Fibroblast of skin of back (primary cell): ENCODE measurements at places on chromosomes 7 and 10.

DNA sequence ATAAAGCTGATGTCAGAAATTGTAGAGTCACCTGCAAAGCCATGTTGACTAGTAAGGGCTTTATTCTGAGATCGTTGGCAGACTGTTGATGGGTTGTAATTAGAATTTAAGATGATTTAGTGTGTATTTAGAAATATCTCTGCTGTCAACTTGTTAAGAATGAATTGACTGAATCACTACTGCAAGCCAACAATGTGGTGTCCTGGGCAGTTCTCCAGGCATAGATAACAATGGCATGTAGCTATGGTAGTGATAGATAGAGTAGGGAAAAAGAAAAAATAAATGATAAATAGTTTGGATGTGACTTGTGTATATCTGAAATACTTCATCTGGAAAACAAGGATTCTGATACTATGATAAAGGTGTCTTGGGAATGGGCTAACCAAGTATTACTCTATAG, 640.2 kb downstream of the ARL4A start:
- peak; percentile 13 for DNase-seq

- no peak for DNase-seq
These were observed 39.5 kb downstream of the GALNT17 start for GRCh38 chr7:71171476-71171875.

DNA sequence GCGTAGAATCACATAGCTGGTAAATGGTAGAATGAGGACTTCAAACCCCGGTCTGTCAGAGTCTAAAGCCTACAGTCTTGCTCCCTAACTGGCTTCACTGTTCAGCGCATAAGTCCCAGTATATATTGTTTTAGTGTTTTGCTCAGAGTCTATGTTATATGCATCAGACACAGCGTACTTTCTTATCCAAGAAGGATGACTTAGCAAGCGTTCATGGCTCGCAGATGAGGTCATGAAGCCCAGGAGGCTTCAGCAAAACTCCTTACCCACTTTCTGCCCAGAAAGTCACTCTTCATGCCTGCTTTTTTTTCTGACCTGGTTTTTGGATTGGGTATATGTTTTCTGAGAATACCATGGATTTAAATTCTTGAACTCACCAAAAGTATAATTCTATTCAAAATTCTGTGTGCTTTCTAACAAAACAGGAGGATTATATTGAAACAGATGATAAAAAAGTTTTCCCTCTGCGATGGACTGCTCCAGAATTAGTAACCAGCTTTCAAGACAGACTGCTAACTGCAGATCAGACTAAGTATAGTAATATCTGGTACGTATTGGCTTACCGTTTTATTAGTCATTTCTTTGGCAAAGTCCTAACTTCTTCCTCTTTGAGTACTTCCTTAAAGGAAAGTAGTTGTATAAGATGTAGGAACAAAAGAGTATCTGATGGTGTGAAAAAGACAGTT, 24.6 kb upstream of the BHLHA15 start:
- DNase-seq = peak; percentile 49

- no peak for DNase-seq
These were observed 10.6 kb downstream of the BHLHA15 start for GRCh38 chr7:98221611-98222532.

DNA sequence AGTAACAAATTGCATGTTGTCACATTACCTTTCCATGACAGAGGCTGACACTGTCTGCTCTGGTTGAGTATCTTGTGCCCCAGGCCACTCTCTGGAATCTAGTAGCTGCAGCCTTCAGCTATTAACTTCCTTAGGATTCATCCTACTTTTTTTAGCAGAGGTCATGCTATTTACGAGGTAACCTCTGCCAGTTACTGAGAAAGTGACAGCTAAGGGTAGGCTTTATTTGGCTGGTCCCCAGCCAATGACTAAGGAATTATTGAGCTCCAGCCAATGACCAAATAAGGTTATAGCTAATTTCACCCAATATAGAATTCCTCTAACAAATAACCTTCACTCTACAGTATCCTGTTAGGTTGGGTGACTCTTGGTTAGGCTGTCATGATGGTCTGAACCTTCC, 1361.7 kb downstream of the XPNPEP1 start:
- DNase-seq = peak; percentile 49

DNA sequence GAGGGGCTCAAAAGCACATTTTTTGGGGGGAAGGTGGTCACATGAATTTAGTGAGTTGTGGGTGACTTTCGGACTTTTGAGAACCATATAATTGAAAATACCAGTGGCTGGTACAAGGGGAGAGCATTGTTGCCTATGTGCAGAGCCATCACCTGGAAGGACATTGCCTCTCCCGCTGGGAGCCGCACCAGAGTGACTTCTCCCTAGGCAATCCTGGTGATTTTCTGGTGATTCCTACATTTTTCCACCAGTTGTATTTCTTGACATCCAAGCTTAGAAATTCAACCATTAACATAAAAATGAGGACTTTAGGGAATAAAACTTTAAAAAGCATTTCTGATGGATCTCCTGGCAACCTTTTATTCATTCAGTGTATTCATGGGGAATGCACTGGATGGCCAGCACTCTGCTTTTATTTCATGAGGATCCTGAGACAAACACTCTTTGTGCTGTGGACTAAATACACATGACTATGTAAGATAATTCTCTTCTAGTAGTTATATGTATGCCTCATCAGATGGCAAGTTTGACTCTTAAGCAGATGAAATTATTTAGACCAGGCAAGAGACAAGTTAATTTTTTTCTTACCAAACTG, 41.8 kb upstream of the MKI67 start:
- DNase-seq = no peak

DNA sequence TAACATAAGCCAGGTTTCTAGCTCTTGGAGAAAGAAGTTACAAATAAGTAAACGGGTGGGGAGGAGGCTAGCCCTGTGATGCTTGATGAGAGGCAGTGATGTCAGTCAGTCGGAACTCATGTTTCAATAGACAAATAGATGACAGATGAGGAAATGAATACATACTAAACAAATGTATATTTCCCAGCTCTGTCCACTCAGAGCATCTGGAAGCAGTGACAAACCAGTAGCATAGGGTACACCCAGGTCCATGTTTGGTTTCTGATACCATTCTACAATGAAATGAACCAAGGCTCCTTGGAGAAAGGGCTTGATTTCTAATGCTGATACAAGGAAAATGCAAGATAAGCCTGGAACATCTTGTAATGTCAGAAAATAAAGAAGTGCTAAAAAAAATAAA, 30.6 kb downstream of the PODXL start:
- DNase-seq = peak; percentile 64

DNA sequence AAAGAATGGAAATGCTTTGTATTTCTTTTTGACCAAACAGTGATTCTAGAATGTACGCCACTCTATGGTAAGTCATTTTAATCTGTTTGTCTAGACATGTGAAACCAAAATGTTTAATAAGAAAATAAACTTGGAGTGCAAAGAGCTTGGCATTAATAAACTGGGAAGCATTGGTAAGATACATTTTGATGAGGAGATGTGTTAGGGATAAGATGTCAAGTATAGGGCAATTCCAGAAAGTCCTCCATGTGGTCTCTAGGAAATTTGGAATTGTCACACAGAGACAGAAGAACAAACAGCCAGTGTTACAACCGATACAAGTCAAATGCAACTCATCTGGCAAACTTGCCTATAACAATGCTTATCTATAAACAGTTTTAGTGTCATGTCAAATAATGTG, 410.7 kb upstream of the SEMA3A start:
- DNase-seq = no peak

DNA sequence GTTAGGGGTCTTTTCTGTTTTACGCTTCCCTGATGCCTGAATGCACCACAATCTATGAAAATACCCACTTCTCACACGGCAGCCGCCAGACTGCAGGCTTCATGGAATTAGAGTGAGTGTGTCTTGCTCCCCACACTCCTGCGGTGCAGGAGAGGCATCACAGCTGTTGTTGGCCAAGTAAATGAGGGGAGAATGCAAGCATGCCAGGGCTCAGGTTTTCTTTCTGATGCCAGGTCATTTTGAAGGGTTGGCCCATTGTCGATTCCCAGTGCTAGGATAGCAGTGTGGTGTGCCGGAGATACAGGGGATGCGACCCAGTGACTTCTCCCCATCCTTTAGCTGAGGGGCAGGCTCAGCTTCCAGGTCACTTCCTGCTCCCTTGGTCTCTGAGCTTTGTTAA, 16.3 kb downstream of the CXCL12 start:
- DNase-seq = no peak

DNA sequence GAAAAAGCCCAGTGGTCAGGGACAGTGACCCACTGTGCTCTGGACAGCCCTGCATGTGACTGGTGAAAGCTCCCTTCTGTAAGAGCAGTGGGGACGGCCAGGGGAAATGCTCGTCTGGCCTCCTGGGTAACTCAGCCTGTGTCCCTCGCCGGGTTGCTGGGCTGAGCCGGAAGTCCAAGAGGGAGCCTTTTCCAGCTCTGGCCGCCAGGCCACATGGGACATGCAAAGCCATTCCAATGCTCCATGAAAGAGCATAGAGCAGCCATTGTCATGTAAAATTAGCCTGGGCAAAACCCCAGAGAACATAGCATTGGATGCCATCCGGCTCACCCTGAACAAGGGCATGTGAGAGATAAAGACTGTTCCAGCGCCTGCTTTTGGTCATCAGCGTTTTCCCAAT, 64.9 kb upstream of the ADRB1 start:
- no peak for DNase-seq

DNA sequence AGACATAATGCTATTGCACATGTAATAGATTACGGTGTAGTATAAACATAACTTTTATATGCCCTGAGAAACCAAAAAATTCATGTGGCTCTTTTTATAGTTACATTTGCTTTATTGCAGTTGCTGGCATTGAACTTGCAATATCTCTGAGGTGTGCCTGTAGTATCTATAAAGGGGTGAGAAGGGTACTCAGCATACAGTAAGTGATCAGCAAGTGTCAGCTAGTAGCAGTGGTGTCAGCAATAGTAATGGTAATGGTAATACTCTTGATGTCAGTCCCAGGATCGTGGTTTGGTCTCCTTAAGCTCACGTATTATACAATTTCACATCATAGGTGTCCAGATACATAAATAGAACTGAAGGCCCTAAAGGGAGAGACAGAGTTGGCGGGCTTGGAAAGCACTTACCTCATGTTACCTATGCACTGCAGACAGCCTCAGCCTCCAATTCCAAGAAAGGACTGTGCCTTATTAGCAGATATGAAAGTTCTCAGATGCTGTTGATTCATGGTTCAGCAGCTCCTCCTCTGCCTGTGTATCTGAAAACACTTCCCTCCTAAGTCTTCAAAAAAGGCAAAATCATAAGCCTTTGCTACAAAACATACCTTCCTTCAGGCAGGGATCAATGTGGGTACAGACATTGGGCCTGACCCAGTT, 6.6 kb upstream of the GIMAP7 start:
- DNase-seq = no peak

DNA sequence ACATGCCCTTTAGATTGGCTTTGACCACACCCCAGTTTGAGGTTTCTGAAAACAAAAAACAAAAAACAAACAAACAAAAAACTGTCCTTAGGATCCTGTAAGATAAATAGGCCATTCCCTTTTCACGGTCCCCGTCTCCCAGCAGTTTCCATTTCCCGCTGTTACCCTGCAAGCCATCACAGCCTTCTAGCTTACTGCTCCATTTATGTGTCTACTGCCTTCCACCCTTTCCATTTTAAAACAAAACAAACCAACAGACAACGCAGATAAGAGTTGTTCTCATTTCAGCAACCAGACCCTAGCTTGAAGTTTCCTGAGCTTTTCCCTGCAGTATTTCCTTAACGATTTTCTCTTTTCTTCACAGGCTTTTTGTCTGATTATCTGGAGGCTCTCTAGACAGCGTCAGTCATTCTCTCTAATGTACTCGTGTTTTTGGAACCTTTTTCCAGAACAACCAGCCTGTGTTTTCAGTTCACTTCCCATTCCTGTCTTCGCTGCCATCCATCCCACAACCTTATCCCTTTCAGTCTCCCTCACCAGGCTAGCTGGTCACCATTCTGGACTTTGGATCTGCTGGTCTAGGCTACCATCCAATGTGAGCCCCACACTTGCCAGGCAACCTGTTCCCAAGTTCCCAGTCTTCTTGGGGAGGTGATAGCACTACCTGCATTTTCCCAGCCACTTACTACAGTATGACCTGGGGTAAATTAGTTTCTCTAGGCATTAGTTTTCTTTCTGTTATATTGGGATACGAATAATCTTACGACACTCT, 317.3 kb upstream of the FZD1 start:
- no peak for DNase-seq

DNA sequence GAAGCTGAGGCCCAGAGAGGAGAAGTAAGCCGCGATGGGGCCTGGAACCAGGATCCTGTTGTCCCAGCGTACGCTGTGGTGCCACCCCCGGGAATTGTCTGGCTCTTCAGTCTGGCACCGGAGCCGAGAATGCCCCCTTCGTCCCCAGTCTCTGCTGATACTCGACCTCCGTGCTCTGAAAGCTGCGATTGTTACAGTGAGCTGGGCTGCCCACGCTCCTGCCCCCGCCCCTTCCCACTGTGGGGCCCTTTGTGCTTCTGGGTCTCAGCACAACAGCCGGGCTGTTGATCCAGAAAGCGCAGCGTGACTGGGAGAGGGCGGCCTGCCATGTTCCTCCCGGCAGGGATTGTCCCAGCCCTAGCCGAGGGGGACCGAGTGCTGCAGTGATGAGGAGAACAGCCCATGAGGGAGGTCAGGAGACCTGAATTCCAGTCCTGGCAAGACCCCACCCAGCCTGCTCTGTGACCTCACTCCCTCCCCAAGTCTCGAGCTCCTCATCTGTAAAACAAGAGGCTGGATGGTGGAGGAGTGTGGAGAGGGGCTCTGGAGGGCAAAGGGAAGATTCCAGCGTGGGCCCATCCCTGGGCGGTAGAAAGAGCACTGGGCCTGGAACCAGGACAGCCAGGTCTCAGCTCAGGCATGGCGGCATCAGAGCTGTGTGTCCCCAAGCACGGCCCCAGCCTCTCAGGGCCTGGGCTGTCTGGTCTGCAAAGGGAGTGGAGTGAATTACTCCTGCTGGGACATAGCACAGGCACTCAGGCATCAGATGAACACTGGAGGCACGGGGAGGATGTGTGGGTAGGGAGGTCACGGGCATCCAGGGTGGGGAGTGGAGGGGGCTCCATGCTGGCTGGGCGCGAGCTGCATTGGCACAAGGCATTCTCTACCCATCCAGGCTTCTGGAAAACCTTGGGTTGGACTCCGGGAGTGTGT, 43.6 kb downstream of the TSPAN15 start:
- DNase-seq = no peak

GRCh38 chr10:67784474-67784873, 53.5 kb downstream of the DNAJC12 start:
- DNase-seq = no peak

DNA sequence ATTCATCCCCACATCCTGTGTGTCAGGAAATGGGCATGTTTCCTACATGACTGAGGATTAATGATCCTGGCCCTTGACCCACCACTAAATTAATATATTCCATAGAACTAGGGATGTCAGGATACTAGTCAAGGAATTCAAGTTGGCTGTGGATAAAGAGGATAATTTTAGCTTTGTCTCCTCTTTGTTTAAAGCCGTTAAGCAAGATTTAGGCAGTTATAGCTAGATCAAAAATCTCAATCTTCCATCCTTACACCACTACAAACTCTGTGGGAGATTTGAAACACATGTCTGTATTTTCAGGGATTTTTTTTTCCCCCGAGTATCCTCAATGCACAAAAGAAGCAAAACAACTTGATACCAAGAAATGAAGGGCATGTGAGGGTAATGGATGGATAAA, 417.1 kb downstream of the MAGI2 start:
- DNase-seq = no peak
